ENCODE measurements at places on chromosomes 6 and 20.

- no peak for DNase-seq
Observed at GRCh38 chr6:75748003-75748742, 866 bp upstream of the MYO6 start.

- DNase-seq = no peak
Observed at GRCh38 chr6:51725155-51725554, 362.3 kb downstream of the PKHD1 start.

DNA sequence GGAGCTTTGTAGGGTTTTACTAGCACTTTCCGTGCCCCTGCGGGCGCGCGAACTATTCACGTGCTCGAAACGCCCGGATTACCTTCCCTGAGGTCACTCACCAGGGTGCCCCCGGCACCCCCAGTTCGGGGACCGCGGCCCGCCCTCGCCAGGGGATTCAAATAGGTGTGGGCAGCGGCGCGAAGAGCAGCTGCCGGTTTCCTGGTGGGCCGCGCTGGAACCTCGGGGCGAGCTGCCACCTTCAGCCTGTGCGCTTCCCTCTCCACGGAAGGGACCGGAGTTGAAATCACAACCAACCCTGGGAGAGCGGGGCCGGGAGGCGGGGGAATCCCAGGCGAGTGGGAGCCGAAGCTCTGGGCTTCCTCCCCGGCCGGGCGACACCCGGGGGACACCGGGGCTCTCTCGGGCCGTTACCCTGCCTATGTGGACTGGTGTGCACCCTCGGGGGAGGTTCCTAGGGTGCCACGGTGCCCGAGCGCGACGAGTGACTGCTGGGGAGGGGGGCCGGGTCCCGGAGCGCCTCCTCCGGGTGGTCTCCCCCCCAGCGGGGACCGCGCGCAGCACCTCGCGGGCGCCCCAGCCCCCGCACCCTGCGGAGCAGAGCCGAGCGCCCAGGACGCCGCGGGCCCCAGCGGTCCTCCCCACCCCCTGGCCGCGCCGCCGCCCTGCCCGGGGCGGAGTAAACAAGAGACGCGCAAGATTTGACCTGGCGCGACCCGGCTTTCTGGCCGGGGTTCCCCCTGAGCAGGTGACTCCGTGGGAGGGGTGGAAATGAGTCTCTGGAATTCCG lies 2.1 kb upstream of the HIVEP2 start:
- DNase-seq = peak; percentile 71

GRCh38 chr6:144578385-144579350 lies 293.5 kb downstream of the UTRN start:
- DNase-seq = no peak

DNA sequence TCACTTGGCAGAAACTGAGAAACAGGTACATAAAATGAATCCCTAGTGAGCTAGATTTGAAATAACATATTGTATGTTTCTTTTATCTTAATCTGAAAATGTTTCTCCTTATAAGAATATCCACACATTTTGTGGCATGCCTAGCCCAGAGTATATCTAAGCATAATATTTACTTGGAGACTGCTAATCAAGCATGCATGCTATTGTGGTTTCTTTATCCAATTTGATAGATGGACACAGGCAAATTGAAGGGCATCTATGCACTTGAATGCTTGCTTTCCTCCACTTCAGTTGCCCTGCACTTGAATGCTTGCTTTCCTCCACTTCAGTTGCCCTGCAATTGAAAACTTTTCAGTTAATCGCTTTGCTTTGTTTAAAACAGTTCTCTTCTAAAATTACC lies 729.8 kb downstream of the TBC1D32 start:
- no peak for DNase-seq

DNA sequence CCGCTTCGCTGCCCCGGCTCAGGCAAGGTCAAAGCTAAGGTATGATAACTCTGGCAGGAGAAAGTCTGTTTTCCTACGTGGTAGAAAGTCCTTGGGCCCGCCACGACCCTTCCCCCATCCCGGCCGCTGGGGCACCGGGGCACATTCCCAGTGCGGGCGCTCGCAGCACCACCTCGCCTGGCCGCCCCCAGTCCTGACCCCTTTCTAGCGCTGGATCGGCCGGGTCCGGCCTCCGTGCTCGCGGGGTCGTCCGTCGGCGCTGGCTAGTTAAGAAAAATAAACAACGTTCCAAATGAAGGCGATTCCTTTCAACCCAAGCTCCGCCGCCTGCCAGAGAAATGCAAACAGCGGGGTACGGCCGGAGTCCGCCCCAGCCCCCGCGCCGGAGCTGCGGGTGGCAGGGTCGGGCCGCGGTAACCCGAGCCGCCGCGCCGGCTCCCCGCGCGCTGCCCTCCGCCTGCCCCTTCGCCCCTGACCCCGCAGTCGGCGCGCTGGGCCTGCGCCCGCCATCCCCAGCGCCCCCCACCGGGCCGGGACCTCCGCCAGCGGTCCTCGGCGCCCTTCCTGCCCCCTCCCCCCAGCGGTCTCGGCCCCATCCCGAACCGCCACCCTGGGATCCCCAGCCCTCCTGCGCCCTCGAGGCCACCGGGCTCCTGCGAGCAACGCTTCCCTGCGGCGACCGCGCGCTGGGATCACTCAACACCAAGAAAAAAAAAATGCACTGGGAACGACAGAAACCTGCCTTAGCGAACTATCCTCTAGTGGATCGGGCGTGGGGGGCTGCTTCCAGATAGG lies 37.6 kb downstream of the NCR2 start:
- DNase-seq = no peak

DNA sequence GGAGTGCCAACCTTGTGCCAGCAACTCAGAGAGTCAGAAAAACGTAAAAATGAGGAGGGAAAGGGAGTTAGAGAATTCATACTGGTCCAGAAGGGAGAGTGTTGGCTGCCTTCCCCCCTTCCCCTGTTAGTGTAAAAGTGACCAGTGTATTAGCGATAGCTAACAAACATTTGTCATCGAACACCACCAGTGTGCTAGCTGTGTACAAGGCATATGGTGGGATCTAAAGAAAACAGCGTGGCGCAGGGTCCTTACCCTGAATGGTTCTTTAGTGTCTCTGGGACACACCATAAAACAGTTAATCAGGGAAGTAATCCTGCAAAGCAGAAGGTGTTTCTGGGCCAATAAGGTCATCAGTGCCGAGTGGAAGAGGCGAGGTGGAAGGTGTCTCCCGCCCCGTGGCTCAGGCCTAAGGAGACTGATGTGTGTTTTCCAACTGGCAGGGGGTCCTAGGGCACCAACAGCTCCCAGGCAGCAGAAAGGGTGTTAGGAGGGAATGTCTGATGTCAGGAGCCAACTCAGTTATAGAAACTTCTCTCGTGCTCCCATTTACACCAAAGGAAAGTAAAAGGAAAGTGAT lies 91.9 kb downstream of the TCP11 start:
- no peak for DNase-seq

GRCh38 chr20:39243962-39244361 lies 281.8 kb downstream of the DHX35 start:
- no peak for DNase-seq

GRCh38 chr6:117506180-117506835 lies 23.8 kb downstream of the DCBLD1 start:
- DNase-seq = no peak

DNA sequence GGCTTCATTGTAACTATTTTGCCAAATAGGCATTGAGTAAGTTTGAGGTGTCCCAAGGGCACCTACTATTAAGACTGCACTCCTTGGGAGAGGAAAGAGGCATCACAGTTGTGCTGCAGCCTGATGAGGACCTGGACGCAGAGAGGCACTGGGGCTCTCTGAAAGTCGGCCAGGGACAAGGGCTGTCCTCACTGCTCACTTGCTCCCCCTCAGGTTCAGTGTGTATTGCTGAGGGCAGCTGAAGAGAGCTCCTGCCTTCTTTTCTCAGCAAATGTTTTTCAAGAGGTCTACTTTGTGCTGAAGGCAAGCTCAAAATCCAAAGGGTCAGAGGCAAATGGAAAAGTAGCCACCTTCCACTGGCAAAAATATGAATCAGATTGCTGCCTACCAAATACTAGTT lies 331.8 kb downstream of the RIMS1 start:
- no peak for DNase-seq

DNA sequence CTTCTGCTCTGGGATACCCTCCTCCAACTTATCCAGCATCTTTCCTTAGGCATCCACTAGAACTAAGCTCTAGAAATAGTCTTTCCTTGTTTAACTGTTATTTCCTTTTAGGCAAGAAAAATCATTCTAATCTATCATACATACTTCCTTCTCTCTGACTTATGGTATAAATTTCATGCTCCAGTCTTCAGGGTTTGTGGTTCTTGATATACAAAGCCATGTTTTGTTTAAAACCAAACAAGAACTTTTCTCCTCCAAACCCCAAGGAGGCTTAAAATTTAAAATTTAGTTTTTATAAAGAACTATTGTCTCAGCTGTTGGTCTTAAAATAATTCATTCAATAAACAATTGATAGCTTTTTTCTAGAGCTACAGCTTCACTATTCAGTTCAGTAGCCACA lies 77.2 kb downstream of the CD164 start:
- no peak for DNase-seq

DNA sequence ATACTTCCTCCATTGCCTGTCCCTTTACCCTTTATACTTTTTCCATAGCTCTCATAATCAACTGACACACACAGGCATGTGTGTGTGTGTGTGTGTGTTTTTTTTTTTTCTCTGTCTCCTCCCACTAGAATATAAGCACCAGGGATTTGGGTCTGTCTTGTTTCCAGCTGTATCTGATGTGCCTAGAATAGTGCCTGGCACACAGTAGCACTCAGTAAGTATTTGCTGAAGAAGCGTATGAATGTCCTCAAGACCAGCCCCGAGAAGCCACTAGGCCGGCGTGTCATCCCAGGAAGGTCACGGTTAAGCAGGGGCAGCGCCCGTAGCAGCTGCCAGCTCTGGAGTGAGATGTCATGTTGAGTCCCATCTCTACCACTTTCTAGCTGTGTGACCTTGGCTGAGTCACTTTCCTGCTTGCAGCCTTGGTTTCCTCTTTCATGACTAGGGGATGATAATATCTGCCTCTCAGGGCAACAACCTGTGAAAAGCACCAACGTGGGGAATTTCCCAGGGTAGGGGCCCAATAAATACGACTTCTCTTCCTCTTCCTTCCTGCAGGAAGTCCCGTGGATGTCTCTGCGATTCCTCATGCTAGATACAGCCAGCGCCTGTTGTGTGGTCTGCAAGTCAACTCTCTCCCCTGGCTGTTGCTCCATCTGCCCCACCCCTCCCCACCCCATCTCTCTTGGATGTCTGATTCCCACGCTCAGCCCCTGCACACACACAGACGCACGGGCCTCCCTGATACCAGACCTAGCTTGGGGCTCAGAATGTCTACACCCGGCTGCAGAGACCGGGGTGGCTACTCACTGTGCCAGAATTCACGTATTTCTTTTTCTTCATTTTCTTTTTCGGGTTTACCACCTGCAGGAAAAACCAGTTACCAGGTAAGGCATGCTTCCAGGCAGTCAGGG lies 58.1 kb downstream of the RAB44 start:
- DNase-seq = peak; percentile 93

- DNase-seq = no peak
Observed at GRCh38 chr6:25431975-25432307, 152.8 kb downstream of the CARMIL1 start.

DNA sequence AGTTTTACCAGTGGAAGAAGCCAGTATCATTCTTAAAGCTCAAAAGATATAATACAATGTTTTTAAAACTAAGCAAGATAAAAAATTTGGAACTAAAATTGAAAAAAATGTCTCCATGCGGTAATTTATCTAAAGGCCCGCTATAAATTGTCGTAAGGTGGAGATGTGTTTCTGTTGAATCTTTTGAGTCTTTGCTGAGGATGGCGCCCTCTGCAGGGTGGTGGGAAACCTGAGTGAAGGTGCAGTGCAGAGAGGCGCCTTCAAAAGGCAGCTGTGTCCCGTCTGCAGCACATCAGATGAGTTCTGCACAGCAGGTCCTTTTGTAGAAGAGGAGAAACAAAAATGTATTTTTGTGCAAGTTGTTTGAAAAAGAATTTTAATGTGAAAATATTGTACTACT lies 29.4 kb upstream of the KIF25 start:
- DNase-seq = no peak

DNA sequence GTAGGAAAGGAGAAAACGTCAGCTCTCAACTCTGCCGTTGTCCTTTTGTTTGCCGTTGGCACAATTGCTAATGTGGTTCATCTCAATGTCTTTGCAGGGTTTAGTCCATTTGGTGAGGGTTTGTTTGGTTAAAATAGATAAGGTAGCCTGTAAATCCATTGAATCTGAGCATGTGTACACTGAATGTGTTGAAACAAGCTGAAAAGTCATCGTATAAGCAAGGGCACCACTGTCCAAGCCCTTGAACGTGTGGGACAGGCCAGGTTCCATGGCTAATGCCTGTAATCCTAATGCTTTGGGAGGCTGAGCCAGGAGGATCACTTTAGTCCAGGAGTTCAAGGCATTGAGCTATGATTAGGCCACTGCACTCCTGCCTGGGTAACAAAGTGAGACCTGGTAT lies 224.7 kb upstream of the PLCB4 start:
- DNase-seq = no peak

DNA sequence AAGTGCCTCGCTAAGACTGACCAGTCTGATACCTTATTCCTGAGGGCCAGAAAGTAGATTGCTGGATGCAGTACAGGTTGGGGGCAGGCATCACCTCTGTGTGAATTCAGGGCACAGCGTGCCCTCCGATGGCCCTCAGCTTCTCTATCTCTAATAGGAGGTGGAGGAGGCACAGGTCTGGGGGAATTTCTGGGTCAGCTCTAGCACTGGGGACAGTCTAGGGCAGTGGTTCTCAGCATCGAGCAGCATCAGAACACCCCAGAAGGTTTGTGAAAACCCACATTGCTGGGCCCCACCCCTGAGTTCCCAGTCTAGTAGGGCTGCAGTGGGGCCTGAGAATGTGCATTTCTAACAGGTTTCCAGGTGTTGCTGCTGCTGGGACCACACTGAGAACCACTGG lies 166.7 kb downstream of the CDC5L start:
- no peak for DNase-seq

GRCh38 chr6:31287619-31288018 lies 15.7 kb upstream of the HLA-C start:
- no peak for DNase-seq

Measured in CD4-positive, alpha-beta T cell treated with Interleukin-2 at 100 ng/mL for 4 hours (primary cell).